Stomach (tissue), 19 donors: ENCODE measurements at places on chromosomes 4 and X.
A peak's percentile ranks its signal among the peaks of the same experiment; 100 is the strongest.

- DNase-seq = no peak
Measured at GRCh38 chr4:38674258-38675144, 10.5 kb downstream of the KLF3 start.

GRCh38 chrX:17610788-17611187 lies 126.5 kb upstream of the SCML1 start:
- no peak for DNase-seq

DNA sequence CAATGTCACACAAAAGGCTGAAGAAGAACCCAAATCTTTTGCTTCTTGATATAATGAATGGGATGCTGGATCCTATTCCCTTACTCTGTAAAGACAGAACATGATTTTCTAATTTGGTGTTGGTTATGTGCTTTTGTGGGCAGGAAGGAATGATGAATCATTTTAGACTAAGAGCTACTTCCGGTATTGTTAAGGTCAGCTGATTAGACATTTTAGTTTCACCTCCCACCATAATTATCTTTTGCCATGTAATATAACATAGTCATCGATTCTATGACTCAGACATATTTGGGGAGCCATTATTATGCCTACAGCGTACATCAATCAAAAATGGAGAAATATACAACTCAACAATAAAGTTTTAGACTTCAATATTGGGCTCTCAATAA lies 265.3 kb downstream of the ZNF674 start:
- no peak for DNase-seq

- peak; percentile 49 for DNase-seq
Measured at GRCh38 chr4:74374561-74375327, 9.8 kb downstream of the EREG start.

GRCh38 chr4:83851261-83852084 lies 315.6 kb downstream of the GPAT3 start:
- DNase-seq = peak; percentile 19

DNA sequence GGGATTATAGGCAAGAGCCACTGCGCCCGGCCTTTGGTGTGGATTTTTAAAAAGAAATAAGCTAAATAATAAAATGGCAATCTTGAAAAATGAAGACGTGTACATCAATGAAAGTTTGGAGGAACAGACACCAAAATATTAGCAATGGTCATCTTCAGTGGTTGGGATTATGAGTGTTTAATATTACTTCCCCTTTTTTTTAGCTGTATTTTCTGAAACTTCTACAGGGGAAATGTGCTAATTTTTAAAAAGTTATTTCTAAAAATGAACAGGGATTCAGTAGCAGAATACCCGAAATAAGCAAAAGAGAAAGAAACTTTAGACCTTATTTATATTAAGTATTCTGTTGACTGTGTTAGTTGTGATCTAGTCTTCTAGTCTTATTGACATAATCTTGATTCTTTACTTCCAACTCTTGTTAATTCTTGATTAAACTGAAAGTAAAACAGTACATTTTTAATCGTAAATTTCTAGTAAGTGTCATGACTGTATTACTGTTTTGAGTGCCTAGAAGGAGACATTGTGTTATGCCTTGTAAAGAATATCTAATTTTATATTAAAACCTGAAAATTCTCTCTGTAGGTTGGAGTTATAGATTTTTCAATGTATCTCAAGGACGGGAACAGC lies 51.3 kb downstream of the RUFY3 start:
- no peak for DNase-seq

DNA sequence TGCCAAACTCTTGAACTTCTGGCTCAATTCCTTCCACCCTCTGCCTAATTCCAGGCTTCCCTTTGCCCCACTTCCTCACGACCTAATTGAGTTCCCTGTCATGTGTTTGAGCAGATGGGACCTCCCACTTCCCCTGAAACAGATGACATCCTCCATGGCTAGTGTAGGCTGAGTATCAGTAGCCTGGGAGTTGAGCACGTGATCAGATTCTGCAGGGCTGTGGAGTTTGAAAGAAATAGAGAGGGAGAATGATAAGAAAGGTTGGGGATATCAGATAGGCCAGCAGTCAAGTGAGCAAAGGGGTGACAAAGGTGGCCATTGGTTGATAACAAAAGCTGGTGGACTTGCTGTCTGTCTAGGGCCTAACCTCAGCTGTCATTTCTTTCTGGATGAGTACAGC lies 18.8 kb upstream of the NWD2 start:
- no peak for DNase-seq

DNA sequence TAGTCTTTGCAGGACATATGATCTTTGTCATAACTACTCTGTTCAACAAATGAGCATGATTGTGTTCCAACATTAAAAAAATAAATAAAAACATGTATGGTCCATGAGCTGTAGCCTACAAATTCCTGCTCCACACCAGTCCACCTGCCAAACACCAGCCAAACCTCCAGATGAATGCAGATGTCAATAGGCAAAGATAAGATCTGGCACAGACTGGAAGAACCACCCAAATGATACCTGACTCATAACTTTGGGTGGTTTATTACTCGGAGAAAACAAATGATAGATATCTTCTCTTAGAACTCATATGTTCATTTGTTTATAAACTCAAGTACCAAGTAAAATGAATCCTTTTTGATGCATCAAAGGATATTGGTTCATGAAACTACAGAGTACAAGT lies 425.1 kb downstream of the GBA3 start:
- DNase-seq = no peak

DNA sequence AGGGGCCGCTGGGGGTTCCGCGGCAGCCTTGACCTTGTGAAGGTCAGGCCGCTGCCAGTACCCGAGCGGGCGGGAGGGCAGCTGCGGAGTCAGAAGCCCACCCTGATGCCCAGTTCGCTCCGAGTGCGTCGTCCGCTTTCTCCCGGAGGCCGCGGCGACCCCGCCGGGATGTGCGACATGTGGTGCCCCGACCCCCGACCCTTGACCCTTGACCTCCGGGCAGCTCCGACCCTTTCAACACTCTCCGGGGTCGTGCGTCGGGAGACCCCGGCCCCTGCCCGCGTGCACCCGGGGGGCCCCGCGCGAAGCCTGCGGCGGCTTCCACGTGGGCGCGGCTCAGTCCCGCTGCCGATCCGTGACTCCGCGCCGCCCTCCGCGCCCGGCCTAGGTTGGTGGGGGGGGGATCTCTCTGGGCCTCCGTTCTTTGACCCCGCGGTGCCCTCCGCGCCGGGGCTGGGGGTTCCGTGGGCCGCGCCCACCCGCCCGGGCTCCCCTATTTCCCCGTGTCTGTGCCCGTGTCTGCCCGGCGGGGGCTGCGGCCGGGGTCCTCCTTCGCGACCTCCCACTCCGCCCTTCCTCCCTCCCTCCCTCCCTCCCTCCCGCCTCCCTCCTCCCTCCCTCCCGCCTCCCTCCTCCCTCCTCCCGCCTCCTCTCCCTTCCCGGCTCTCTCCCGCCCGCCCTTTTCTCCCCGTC lies 609 bp upstream of the SLC25A6 start:
- peak; percentile 91 for DNase-seq
